Gastroesophageal sphincter (tissue), 4 donors: ENCODE measurements at places on chromosomes 1 and 21.

- no peaks in the 10 kb centered on the region for H3K4me1 ChIP-seq
- no peaks in the 10 kb centered on the region for H3K36me3 ChIP-seq
- ATAC-seq: no peak
- no peak overlapping the region for H3K27ac ChIP-seq
- no peaks in the 10 kb centered on the region for H3K27me3 ChIP-seq
Observed at GRCh38 chr1:116265931-116266863, 106.8 kb upstream of the ATP1A1 start.

DNA sequence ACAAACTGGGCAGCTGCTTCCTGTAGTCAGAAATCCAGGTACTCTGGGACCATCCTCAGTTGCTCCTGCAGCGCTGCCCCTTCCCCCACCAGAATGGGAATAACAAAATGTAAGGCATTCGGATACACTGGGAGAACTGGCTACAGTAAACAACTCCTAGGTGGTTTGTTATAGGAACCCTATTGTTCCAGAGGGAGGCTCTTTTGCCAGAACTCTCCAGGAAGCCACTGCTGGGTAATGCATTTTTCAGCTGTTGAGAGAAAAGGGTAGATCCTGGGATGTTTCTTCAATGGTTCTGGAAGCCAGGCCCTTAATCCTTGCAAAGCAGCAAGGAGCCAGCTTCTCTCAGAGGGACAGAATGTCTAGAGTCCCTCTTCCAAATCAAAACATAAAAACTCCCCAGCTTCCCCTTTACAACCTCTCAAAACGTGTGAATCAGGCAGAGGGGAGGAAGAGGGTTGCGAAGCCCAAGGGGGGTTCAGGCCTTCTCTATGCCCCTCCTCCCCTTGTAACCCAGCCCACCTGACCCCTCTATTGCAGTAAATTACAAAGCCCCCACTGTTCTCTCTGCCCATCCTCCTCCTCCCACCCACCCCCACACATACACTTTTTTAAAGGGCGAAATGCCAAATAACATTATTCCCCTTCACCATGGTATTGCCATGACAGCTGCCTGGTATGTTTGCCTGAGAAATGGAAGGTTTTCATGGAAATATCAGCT, 29.1 kb downstream of the PLPP3 start:
- H3K4me1 ChIP-seq: peaks cover 95% of the 10 kb centered on the region
- H3K27ac ChIP-seq: no peak overlapping the region
- no peak for ATAC-seq
- H3K4me3 ChIP-seq: no peak overlapping the region

DNA sequence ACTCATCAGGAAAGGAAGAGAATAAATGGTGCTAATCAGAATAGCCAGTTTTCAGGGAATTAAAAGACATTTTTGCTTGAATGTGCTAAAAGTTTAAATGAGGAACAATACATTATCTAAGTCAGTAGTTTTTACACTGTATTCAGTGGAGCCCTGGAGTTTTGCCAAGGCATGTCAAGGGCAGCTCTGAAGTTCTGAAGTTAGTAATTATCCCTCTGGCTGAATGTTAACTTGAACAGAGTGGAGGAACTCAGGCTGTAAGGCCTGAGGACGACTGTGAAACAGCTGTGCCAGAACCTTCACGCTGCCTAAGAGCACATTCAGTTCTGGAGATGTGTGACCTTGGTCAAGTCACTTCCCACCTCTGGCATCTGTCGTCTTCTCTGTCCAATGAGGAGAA, 68.1 kb downstream of the EDEM3 start:
- no peaks in the 10 kb centered on the region for H3K4me1 ChIP-seq
- H3K27ac ChIP-seq: no peak overlapping the region
- H3K4me3 ChIP-seq: no peak overlapping the region
- H3K36me3 ChIP-seq: no peaks in the 10 kb centered on the region

DNA sequence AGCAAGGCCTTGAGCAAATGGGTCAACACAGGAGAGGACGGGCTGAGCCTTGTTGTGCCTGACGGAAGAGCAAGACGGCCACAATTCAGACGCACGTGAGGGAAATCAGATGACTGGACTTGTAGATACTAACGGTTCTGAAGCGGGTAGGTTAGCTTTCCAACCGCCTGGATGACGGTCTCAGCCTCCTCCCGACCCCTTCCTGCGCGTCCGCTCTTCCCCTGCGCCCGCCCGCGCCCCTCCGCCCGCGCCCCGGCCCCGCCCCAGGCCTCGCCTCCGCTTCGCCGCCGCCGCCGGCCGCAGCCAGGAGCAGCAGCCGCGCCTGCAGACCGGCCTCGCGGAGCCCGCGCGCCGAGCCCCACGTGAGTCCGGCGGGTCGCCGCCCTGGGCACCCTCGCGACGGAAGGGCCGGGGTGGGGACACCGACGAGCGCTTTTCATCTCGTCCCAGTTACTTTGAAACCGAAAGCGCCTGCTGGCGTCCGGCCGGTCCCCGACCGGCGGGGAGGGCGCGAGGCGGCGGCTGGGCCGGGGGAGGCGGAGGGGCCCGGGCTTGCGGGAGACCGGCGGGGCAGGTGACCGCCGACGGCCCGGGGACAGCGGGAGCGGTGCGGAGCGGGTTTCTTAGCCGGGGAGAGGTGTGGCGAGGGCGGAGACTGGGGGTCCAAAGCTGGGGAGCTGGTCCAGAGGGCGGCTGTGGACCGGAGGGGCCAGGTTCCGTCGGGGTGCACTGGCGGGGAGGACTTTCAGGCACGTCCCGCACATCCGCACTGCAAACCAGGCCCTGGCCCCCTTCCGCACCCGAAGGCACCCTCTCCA, at the start of gene TRAF5:
TRAF5 (plus strand) TSS at position 306 of the 818 bp plus-strand sequence. CDS start 26,407 bp downstream, outside the sequence.
- no peaks in the 10 kb centered on the region for H3K4me1 ChIP-seq
- ATAC-seq: peak; percentile 80
- no peaks in the 10 kb centered on the region for H3K36me3 ChIP-seq
- peak within 1 kb of the TSS; percentile 66 for H3K4me3 ChIP-seq
- no peaks in the 10 kb centered on the region for H3K27me3 ChIP-seq
- peak within 1 kb of the TSS; percentile 94 for H3K27ac ChIP-seq

- no peak overlapping the region for H3K4me3 ChIP-seq
- no peaks in the 10 kb centered on the region for H3K36me3 ChIP-seq
- peaks cover 7% of the 10 kb centered on the region for H3K27me3 ChIP-seq
- no peak for ATAC-seq
- no peak overlapping the region for H3K27ac ChIP-seq
Observed at GRCh38 chr1:241470361-241470760, 49.2 kb downstream of the FH start.
